ENCODE measurements at places on chromosomes 12 and 14. TPM values are rescaled to one million over a fixed set of nuclear protein-coding genes. Genes with fewer than 3 reads are reported as not detected.

DNA sequence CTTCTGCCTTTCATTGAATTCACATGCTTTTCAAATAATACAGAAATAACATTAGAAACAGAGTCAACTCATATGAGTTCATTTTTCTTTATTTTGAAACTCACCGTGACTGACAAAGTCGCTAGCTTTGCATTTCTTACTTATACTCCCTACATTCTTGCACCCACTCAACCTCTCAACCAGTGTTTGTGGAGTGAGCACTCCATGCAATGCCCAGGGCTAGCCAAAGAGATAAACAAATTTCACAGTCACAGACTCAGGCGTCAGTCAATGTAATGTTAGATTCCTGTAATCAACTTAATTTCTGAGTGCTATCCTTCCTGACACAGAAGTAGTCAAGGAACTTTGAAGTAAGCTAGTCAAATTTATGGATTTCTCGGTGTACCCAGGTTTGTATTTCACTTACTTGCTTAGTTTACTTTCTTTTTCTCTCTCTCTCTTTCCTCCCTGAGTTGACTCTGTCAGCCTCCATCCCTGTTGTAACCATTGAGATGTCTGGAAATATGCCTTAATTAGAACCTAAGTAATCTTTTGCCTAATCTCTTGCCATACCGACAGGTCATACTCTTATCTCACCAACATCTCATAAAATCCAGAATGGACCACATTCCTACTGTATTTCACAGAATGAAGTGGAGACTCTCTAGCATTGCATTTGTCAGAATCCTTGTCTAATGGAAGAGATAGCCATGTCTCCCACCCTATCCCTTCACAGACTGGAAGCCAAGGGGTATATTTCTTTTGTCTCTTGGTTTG, 413.0 kb downstream of the AEBP2 start:
- DNase-seq = no peak

DNA sequence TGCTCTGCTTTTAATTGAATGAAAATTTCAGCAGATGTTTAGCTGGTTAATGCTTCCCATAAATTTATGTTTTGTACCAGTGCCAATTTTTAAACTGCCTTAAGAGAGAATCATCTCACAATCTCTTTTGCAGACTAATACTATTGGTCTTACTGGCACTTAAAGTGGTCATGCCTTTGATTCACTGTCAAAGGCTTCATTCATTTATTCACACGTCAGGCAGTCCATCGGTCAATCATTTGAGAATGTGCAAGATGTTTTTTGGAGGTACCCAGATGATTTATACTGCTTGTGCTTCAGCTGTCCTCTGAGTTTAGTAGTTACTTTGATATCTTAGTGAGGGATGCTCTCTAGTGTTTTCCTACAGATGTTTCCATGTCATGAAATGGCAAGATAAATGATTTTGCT, 83.4 kb downstream of the NAV3 start:
- peak; percentile 35 for DNase-seq

GRCh38 chr12:123102781-123103503, 47.9 kb downstream of the PITPNM2 start:
- no peak for DNase-seq

- no peak for DNase-seq
Measured at GRCh38 chr14:39859314-39859713, 427.1 kb upstream of the FBXO33 start.

RFX4 gene
- not detected for total RNA-seq

- DNase-seq = no peak
Measured at GRCh38 chr14:75001899-75002298, 822 bp upstream of the EIF2B2 start.

ABCC9 gene
- total RNA-seq = 10.1 TPM

DNA sequence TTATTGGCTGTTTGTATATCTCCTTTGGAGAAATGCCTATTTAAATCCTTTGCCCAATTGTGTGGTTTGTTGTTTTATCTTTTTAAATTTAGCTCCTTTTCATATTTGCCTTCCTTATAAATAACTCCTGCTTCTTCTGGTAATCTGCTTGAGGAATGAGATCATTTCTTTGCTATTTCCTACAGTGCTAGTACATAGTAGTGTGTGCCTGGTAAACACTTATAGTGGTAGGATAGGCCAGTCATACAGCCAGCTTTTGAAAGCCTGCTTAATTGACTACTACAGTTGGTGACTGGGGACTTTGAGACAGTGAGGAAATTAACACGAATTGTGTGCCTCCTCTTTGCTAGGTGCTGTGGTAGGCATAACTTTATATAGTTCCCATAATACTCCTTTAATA, 68.7 kb downstream of the BORCS5 start:
- no peak for DNase-seq

GRCh38 chr14:72812292-72812851, 81.5 kb downstream of the DPF3 start:
- DNase-seq = no peak

TAS2R43 gene
- total RNA-seq = 0.48 TPM

GRCh38 chr14:59728304-59728703, 142.3 kb downstream of the RTN1 start:
- DNase-seq = no peak

PTGDR gene
- not detected for total RNA-seq

GRCh38 chr14:51334566-51334965, 94.5 kb downstream of the TMX1 start:
- no peak for DNase-seq

DNA sequence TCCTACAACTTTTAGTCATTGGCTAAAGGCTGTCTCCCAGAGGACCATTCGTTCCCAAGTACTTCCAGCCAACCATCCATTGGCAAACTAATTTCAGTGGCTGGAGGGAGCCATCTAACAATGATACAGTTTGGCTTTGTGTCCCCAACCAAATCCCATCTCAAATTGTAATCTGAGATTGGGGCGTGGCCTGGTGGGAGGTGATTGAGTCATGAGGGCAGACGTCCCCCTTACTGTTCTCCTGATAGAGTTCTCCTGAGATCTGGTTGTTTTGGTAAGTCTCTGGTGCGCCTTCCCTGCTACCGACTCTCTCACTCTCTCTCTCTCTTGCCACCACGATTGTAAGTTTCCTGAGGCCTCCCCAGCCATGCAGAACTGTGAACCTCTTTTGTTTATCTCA, 99.7 kb upstream of the FUT8 start:
- DNase-seq = no peak

- peak; percentile 93 for DNase-seq
Measured at GRCh38 chr12:10213168-10214135, 775 bp downstream of the GABARAPL1 start.

HSPA2 gene
- total RNA-seq = 6.7 TPM

DNA sequence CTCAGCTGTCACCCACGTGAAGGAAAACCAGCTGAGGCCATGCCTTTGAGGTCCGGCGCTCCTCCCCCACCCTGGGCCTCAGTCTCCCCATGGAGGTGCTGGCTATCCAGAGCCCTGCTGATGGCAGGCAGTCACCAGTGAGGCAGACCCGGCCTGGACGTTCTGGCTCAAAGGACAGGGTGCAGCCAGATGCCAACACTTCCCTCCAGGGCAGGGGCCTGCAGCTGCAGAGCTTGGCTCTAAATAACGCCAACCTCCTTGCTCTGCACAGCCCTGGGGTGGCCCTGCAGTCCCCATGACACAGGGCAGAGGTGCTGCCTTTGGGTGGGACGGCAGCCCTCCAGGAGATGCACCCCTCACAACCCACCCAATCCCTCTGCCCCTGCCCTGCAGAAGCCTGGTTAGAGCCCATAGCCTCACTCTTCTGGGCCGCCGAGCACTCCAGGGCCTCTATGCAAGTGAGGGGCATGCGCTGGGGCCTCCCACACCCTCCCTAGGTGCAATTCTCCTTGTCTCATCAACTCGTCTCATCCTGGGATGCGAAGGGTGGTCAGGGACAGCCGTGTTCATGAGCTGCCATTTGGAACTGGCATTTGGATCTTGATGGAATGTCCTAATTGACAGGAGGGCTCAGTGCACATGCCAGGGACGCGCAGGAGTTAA, 30.4 kb downstream of the CCDC85C start:
- DNase-seq = no peak

GRCh38 chr14:21557084-21557901, 22.6 kb downstream of the OR10G3 start:
- DNase-seq = peak; percentile 92

ALX1 gene
- total RNA-seq = not detected

DNA sequence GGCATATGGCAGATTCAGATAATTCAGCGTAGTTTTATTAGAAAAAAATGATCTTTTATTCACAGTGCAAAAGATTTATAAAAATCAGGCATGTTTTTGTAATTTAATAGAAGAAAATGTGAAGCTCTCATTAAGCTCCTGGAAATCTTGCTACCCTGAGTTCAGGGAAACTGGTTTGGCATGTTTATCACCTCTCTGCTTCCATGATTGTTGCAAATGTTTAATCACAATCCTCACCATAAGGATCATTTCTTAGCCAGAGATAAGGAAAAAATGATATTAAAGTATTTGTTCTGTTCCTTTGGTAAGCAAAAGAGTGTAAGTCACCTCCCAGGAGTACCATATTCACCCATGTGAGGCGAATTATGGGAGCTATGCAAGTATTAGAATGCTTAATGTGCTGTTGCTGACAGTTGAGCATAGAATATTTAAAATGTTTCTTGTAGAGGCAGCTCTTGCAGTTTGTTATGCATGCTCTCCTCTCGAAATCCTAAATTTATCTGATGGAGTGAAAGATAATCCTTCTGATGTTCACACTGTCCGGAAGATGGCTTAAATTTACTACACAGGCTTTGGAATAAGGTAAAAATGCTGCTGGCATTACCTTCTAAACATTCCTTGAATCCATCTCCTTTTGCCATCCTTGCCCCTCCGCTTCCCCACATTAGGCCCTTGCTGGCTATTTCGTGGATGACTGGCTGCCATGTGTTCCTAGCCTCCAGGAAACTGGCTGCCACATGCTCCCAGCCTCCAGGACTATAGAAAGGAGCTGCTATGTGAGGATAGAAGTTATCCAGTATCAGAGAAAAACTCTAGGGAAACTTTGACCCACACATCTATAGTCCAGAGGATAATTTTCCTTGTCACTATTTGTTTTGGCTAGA, 115.8 kb upstream of the CCDC198 start:
- no peak for DNase-seq

DNA sequence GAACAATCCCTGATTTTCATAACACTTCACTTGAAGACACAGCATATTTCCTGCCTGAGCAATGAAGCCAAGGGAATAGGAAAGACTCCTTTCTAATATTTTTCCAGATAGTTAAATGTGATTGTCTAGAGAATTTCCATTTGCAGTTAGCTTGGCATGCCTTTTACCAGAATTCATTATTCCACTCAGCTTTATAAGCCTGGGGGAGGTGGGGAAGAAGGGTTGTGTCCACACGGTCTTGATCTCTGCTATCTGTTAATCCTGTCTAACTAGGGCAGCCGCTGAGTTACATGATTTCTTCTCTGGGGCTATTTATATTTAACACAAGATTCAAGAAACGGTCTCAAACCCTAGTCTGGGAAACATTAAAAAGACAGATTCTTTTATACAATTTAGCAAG, 146.6 kb upstream of the FSCB start:
- DNase-seq = no peak

TOMM20L gene
- not detected for total RNA-seq

GNS gene
- total RNA-seq = 187 TPM

- DNase-seq = no peak
Measured at GRCh38 chr14:35944847-35945246, 118.7 kb downstream of the BRMS1L start.

GRCh38 chr12:120719072-120719471, 6.6 kb upstream of the ACADS start:
- DNase-seq = no peak

HSPB8 gene
- 237 TPM for total RNA-seq

NTF3 gene
- 1.9 TPM for total RNA-seq

DNA sequence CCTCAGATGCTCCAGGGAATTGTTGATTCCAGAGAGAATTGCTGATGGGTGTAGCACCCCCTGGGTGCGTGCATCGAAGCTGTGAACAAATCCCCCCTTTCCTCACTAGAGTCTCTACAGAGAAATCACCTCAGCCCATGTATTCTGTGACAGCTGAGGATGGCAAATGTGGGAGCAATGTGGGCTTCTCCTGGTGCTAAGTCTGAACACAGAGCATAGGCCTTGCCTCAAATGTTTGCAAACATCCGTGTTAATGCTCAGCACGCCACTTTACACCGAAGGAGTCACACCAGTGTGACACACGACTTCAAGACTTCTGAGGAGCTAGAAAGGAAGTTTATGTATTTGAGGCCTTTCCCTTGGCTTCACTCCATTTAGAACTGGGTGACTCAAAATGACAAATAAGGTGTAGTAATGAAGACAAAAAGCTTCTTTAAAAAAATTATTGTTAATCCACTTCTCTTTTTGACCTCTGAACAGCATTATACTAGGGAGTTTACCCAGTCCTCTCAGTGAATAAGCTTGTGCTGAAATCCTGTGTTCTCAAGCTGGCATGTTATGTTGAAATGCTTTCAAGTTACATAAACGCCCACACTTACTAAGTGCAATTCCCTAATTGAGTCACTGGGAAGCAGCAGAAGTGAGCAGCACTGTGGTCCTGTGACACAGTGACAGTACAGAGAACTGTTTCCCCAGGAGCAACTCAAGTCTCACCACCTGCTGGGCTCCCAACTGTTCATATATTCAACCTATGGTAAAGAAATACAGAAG, 92.9 kb downstream of the FAR2 start:
- DNase-seq = peak; percentile 3

SAMD15 gene
- 1.7 TPM for total RNA-seq

ASIC1 gene
- 8.2 TPM for total RNA-seq

DNA sequence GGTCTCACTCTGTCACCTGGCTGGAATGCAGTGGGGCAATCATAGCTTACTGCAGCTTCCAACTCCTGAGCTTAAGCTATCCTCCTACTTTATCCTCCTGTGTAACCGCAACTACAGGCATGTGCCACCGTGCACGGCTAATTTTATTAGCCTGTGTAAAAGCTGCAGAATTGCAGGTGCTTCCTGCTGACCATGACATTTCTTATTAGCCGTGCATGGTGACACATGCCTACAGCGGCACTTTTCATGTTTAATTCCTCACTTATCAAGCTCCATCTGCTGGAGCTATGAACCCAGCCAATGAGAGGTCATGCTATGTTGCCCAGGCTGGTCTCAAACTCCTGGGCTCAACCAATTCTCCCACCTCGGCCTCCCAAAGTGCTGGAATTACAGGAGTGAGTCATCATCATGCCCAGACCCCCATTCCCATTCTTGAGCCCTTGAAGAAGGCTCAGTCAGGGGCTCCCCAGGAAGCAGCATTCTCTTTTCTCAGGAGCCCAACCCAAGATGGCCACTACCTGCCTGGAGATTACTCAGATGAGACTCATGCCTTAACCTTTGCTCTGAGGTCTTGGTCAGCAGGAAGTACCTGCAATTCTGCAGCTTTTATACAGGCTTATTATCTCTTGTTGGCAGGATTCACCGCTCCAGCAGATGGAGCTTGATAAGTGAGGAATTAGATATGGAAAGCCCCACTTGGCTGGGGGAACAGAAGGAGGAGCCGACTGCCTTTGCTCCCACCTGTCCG, 503.2 kb downstream of the MED13L start:
- DNase-seq = no peak

GRCh38 chr12:94103986-94104385, 44.4 kb upstream of the PLXNC1 start:
- DNase-seq = no peak

DNA sequence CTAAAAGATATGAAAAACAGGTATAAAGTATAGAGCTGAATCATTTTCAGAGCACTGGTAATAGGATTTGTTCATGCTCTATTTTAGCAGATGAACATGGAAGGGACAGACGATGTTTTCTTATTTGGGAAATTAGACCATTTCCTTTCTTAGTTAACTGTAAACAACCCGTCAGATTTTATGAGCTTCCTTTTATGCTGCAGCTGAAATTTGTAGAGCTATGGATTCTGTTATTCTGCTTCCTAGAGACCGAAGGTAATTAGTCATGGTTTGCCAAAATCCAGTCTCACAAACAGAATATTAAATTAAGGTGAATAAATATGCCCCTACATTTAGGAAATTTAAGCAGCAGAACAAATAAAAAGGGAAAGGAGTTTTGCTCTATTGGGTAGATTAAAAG, 180.2 kb upstream of the SYT1 start:
- DNase-seq = no peak

AQP6 gene
- not detected for total RNA-seq
